ENCODE measurements at places on chromosomes 11 and 22. TPM values are rescaled to one million over a fixed set of nuclear protein-coding genes. Genes with fewer than 3 reads are reported as not detected.

DNA sequence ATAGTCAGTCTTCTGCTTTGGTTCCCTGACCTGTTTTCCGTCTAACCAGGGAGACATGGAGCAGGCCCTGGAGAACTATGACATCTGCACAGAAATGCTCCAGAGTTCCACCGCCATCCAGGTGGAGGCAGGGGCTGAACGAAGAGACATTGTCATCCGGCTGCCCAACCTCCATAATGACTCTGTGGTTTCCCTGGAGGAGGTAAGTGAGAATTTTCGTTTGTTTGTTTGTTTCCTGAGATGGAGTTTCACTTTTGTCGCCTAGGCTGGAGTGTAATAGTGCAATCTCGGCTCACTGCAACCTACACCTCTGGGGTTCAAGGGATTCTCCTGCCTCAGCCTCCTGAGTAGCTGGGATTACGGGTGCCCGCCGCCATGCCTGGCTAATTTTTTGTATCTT, 52.9 kb downstream of the CABIN1 start:
- DNase-seq = peak; percentile 40

DNA sequence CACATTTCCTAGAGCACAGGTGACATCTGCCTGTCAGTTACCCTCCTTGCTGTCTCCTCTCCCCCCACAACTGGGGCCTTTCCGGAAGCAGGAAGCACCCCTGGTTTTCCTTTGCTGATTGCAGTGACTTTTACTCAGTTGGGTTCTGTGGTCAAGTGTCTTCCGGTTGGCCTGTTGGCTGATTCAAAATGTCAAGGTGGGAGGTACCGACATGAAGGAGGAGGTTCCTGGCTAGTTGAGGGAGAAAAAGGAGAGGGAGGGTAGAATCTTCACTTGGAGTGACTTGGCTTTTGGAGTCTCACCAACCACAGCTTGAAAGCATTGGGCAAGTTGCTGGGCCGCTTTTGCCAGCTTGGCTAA, 9.3 kb upstream of the ADAMTS15 start:
- DNase-seq = no peak

DNA sequence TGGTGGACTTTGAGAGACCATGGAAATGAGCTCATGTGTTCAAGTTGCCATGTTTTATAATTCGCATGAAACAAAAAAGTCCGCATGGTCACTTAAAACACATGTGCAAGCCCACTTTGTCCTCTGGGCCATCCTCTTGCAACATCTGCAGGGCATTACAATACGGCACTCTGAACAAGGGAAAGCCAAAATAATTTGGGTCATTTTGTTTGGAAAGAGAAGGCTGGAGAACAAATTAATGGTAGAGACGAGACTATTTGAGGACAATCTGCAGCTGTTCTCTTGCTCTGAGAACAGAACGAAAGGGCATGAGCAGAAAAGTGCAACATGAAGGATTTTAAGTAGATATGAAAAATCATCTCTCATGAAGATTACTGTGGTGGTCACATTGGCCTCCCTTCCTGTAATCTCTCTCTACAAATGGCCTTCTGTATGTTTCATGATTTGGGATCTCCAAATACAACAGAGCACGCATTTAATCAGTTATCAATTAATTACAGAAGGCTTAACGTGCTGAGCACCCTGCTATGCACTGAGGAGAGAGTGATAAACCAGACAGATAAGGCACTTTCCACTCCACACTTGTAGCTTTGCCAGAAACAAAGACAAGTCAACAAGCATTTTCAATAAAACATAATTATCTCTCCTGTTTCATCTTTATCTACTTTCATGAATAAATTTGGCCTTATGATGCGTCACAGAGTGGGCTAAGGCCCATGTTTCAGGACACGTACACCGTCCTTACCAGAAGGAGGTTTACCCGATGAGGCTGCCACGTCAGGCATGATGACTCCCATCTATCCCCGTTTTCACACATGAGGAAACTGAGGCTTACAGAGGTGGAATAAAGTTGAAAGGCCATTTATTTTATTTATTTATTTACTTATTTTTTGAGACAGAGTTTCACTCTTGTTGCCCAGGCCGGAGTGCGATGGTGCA, 384.1 kb downstream of the LARGE1 start:
- no peak for DNase-seq

DNA sequence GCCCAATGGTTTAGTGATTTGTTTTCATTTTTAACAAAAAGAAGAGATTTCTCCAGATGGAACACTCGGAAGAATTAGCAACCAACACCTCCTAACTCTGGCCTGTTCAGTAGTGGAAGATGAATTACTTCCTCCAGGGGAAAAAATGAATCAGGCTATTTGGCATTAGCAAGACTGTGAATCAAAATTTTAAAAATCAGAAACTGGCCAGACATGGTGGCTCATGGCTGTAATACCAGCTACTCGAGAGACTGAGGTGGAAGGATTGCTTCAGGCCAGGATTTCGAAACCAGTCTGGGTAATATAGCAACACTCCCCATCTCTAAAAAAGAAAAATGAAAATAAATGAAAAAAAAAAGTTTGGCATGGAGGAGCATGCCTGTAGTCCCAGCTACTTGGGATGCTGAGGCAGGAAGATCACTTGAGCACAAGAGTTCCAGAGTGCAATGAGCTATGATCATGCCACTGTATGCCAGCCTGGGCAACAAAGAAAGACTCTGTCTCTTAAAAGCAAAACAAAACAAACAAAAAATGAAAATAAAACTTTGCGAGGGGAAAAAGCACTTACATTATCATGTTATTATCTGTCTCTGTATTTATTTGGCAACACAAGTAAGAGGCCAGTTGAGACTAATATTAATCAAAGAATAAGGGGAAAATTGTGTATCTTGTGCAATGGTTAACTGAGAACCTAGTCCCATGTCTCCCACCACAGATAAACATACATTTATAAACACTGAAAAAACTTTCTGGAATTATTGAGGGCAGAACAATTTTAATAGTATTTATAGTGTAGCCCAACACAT, 796.3 kb upstream of the ANO3 start:
- no peak for DNase-seq

DNA sequence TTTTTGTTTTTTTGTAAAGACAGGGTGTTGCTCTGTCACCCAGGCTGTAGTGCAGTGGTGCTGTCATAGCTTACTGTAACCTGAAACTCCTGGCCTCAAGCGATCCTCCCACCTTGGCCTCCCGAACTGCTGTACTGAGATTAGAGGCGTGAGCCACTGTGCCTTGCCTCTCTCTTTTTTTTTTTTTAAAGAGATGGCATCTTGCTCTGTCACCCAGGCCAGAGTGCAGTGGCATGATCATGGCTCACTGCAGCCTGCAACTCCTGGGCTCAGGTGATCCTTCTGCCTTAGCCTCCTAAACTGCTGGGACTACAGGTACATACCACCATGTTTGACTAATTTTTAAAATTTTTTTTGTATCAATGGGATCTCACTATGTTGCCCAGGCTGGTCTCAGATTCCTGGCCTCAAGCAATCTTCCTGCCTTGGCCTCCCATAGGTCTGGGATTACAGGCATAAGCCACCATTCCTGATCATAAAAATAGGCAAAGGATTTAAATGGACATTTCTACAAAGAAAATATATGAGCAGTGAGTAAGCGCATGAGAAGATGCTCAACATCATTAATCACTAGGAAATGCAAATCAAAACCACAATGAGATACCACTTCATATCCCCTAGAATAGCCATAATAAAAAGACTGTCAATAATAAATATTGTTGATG, 17.3 kb upstream of the CLNS1A start:
- no peak for DNase-seq

GRCh38 chr11:61054513-61054912, 47.8 kb upstream of the CD5 start:
- DNase-seq = no peak

DNA sequence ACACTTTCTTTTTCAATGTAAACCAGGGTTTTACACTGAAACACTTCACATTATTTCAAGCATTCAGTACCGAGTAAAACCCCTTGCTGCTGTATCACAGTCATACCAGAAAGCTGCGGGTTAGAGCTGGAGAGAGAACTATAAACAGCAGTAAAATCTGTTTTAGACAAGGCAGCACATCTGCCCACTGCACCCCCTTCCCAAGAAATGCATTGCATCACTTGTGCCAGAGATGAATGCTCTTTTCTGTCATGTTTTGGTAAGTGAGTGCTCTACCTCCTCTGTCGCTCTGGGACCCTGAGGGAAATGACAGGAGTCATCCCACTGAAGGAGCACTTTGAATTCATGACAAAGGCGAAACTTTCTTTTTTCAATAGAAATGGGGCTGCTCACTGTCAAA, 107.2 kb downstream of the MAML2 start:
- no peak for DNase-seq

GRCh38 chr11:8642196-8642841, 40.1 kb downstream of the TRIM66 start:
- DNase-seq = no peak

DNA sequence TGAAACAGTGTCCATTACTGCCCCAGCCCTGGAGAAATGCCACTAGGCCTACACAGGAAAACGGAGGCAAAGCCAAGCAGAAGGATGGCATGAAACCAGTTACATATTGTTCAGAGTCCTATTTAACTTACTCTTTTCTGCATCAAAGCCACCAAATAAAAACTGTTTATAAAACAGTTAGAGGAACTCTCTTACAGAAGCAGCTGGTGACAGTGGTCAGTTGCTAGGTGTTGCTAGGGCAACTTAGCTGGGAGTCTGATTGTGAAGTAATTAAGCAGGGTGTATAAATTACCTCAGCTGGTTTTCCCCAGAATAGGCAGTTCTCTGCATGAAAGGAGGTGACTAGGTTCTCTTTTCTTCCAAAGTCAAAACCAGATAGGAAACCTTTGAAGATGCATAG, 115.6 kb upstream of the ZBED5 start:
- DNase-seq = no peak

DNA sequence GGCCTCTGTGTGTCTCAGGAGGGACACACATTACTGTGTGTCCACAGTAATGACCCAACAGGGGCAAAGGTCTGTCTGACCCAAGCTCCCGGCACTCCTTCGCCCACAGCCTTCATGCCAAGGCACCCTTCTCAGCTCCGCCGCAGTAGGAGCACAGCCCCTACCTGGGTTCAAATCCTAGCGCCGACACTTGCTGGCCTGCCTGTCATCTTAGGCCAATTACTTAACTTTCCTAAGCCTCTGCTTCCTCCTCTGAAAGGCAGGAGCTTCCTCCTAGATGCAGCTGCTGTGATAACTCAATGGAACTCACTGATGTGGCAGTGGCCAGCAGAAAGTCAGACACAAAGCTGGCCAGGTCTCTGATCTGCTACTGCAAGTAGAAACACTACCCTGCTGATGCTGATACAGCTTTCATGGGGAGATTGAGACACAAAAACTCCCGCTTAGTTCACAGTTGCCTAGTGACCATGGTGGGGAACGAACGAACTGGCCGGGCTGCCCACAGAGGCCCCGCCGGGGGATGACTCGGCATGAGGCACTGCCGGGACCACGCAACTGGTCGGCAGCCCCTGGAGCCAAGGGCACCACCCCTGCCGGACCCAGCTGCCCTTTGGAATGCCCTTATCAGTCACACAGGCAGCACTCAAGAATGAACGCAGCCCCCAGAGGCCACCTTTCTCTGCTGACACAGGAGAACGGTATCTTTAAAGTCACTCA, 8.1 kb downstream of the EHD1 start:
- no peak for DNase-seq

- DNase-seq = no peak
Measured at GRCh38 chr11:1994121-1994520, 3.5 kb downstream of the H19 start.

DNA sequence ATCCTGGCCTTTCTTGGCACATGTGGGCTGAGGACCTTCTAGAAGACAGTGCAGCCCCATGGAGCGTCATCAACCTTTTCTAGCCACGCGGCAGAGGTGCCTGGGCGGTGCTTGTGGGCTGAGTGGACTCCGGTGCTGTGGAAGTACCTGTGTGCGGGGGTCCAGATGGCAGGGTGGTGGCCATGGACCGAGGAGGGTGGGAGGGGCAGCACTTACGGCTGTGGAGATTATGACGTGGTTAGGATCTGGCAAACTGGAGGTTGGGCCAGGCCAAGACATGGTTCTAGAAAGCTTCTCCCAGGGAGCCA, 2.0 kb downstream of the TUB start:
- no peak for DNase-seq

DNA sequence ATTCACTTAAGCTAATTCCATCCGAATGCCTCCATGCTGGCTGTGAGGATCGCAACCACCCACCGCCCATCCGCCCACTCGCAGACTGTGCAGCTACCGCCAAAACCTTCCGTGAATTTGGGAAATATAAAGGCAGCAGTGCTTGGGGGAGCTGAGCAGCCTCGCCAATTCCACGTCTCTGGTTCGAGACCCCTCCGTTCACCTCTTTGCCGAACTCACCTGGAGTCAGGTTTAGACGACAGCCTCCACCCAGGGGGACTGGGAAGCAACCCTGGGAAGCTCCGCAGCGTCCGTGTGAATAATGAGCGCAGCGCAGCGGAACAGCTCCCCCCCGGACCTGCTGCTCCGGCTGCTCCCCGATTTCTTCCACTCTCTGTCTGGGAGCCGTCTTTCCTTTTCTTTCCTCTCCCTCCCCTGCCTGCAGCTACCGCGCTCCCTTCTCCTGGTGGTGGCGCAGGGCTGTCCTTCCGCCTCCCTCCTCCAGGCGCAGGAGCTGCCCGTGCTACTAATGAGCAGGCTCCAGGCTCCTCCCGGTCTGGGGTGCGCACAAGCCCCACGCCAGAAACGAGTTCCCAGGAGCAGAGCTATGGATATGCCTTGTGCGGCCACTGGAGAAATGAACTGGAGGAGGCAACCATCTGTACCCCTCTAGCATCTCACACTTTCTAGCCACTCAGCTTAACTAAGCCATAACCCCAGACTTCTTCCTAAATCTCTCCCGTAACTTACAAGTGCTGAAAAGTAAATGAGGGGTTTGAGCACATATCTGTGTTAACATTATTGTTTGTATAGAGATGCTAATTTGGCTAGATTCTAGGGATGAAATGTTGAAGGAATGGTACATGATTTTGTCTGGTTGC, 107.3 kb downstream of the XKR3 start:
- DNase-seq = no peak

- DNase-seq = no peak
Measured at GRCh38 chr22:46834021-46834737, 71.7 kb downstream of the TBC1D22A start.

Gene MFRP
- total RNA-seq = 0.11 TPM

Gene IL18
- total RNA-seq = 329 TPM

Gene APOBEC3B
- total RNA-seq = 1.0 TPM

Gene OR51I1
- total RNA-seq = not detected

Gene PLA2G3
- 7.9 TPM for total RNA-seq

Gene THY1
- 18.8 TPM for total RNA-seq
